Fibroblast of lung (primary cell): ENCODE measurements at places on chromosomes 12 and 14. TPM values are rescaled to one million over a fixed set of nuclear protein-coding genes. Genes with fewer than 3 reads are reported as not detected.

APOF gene
- not detected in 2 replicates for total RNA-seq

NGB gene
- not detected in 2 replicates for total RNA-seq

OTUB2 gene
- 1.5 and 2.3 TPM in 2 replicates for total RNA-seq

TPH2 gene
- not detected in 2 replicates for total RNA-seq

PFDN5 gene
- total RNA-seq, result 735 and 788 TPM in 2 replicates

CLEC7A gene
- not detected in 2 replicates for total RNA-seq

CCDC197 gene
- not detected in 2 replicates for total RNA-seq

MTHFD1 gene
- 33.1 and 41.6 TPM in 2 replicates for total RNA-seq

SOS2 gene
- total RNA-seq, result 19.5 and 23.8 TPM in 2 replicates

ALX1 gene
- not detected in 2 replicates for total RNA-seq

CMTM5 gene
- total RNA-seq, result 0.33 and 0.77 TPM in 2 replicates

USP5 gene
- 53.4 and 69.9 TPM in 2 replicates for total RNA-seq

GPRC5D gene
- total RNA-seq, result not detected in 2 replicates
